ENCODE measurements at places on chromosomes 6 and 20. TPM values are rescaled to one million over a fixed set of nuclear protein-coding genes. Genes with fewer than 3 reads are reported as not detected.

Gene RAD21L1
- total RNA-seq = not detected

Gene PKIB
- not detected for total RNA-seq

Gene CDH26
- total RNA-seq = 0.62 TPM

Gene TMEM170B
- 8.6 TPM for total RNA-seq

Gene PARD6B
- total RNA-seq = 2.4 TPM

Gene IBTK
- total RNA-seq = 34.2 TPM

Gene SLC4A11
- total RNA-seq = 0.62 TPM

Gene CNBD2
- 6.8 TPM for total RNA-seq

Gene PCK1
- 0.15 TPM for total RNA-seq

Gene PEX7
- total RNA-seq = 5.9 TPM

Gene PRRT1
- 3.2 TPM for total RNA-seq

Gene TPD52L1
- 11.2 TPM for total RNA-seq

Gene PLCB1
- 75.1 TPM for total RNA-seq

Data from gastroesophageal sphincter (tissue), 4 donors.